ENCODE measurements at places on chromosomes 7 and 10.

DNA sequence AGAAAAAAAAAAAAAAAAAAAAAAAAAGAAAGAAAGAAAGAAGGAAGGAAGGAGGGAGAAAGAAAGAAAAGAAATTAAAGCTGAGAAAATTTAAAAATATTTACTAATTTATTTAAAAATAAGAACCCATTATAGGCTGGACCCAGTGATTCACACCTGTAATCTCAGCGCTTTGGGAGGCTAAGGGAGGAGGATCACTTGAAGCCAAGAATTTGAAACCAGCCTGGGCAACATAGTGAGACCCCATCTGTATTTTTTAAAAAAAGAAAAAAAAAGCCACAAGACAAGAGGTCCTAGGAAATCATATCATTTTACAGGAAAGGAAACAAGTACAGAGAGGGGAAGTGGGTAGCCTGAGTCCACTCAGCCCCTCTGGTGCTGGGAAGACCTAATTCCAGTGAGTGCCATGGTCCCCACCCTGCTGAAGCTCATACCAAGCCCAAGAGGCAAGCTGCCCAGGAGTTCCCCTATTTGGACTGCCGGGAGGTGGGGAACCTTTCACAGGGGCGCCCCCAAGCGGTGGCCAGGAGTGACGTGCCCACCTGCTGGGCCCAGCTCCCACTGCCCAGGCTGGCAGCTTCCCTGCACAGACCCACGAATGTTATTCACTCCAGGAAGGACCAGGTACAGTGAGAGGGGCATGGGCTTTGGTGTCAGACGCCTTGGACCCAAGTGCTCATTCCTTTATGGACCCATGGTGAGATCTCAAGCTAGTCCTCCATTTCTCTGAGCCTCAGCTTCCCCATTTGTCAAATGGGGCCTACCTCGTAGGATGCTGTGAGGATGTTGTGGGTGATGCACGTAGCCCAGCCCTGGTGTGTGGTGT, 133.6 kb downstream of the ZMIZ1 start:
- DNase-seq, result no peak

DNA sequence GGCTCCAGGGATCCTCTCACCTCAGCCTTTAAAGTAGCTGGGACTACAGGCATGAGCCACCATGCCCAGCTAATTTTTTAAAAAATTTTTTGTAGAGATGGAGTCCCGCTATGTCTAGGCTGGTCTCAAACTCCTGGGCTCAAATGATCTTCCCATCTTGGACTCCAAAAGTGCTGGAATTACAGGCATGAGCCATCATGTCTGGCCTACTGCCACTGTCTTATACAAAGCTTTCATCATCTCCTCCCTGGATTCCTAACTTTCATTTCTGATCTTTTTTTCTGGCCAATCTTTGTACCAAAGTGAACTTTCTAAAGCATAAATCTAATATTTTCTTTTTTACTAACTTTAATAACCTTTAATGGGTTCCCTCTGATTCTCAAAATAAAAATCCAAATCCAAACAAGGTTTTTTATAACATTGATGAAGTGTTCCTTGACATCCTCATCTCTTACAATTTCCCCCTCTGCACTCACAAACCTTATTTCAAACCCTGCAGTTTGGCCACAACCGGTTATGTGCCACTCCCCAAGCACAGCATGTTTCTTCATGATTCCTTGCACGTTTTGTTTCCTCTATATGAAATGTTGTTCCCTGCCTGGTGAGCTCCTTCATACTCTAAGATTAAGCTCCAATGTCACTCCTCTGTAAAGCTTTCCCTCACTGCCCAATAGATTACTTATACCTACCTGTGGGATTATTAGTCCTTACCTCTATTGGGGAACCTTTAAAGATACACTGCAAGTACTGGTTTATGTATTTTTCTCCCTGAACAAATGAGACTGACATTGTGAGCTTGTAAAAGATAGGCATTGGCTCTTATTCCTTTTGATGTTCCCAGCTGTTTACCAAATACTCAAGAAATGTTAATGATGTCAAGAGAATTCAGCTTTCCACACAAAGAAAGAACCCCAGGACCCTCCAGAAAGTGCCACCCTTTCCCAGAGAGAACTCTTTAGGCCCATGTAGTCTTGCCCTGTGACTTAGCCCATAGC, 101.7 kb downstream of the HOXA1 start:
- no peak for DNase-seq

GRCh38 chr10:70884741-70885140, 3.6 kb downstream of the PCBD1 start:
- no peak for DNase-seq

DNA sequence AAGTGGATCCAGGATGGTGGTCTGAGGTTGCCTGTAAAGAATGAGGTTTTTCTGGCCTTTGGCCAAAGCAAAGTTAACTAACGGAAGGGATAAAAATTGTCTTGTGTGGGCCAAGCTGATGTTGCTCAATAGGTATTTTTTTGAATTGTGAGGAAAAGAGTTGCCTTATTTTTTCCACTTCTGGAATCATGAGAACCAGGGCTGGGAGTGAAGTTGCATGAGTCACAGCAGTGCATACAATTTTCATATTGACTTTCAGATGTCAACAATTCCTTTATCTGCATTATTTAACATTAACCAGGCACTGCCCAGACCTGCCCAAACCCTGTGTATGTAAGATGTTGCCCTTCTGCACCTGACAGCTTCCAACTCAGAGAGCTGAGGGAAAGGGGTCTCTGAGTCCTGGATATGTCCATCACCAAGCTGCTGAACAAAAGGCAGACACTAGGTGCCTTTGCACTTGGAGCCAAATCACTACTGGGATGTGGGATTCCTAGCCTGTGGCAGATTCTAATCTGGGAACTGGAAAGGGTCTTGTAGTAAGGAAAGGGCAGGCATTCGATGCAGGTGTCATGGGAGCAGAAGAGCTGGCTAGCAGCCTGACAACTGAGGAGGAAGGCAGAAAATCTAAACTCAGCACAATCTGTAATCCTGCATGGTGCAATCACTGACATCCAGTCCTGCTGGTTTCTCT, 52.3 kb upstream of the SLC35B4 start:
- DNase-seq, result no peak

GRCh38 chr10:60375293-60376004, 14.2 kb downstream of the ANK3 start:
- DNase-seq, result no peak

DNA sequence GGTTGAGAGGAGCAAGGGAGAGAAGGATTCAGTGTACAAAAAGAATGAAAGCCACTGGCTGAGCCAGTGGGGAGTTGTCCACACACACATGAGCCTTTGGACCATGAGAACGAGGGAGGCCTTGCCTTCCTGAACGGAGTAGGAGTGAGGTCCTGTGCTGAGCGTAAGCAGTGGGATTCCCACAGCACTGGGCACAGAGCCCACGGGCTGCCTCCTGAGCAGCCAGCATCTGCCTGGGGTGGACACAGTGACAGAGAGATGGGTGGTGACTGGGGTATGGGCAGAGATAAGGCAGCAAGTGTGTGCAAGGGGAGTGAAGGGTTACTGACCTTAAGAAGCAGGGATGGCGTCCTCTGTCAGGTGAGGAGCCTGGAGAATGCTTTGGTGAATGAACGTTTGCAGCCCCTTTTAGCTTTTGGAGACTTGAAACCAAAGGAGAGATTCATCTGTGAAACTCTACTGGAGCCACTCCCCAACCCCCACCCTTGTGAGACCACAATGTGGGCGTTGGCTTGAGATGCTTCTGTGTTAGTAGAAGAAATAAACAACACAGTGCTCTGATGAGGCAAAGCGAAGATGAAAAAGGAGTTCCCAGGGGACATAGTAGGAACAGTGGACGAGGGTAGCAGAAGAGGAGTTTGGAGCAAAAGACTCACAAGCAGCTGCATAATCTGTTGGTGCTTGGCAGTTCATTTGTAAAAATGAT, 56.5 kb downstream of the FIGNL1 start:
- no peak for DNase-seq

- no peak for DNase-seq
These were observed 361.8 kb downstream of the MAGI2 start for GRCh38 chr7:79091661-79092060.

GRCh38 chr7:154530136-154530535, 472.8 kb downstream of the PAXIP1 start:
- DNase-seq, result no peak

DNA sequence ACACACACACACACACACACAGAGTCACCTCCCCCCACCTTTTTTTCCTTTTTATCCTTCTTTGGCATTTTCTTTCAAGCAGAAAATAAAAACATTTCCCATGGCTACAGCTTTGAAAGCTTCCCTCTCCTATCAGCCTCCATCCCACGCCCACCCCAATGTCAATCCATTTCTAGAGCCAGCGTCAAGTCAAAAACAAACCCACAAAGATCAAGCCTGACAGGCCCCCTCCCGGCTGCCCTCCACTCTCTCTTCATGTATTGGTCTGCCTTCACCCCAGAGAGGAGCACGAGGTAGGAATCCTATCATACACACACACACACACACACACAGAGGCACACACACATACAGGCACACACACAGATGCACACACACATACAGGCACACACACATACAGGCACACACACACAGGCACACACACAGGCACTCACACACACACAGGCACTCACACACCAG, 8.0 kb upstream of the TNRC18 start:
- no peak for DNase-seq

DNA sequence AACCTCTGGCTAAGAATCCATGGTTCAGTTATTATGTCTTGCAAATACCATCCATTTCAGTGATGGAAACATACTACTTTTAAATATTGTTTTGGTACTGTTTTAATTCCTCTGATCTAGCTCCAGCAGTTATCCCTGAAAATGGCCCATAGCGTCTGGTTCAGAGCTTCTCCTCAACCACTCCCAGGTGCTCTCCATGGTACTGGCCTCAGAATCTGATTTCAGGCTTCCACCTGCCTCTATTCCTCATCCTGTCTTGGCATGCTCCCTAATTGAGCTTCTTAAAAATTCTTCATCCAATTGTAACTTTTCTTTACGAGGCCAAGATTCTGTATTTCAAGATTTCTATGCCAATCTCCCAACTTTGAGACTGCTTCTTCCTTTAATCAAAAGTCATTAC, 236.3 kb downstream of the HTR7 start:
- no peak for DNase-seq

- DNase-seq, result no peak
These were observed 45.1 kb upstream of the CTBP2 start for GRCh38 chr10:125205431-125205830.

DNA sequence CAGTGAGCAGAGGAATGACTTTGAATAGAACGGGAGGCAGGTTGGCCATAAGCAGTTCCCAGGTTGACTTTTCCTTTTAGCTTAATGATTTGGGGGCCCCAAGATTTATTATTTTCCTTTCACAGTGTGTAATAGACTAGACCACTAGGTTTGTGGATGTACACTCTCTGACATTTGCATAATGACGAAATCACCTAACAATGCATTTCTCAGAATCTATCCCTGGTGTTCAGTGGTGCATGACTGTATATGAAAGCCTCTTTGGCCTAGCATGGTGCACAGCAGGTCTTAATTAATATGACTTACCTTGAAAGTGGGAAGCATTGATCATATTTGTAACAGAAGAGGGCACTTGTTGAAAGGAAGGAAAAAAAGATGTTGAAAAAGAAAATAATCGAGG, 761.9 kb downstream of the TYW1 start:
- no peak for DNase-seq

DNA sequence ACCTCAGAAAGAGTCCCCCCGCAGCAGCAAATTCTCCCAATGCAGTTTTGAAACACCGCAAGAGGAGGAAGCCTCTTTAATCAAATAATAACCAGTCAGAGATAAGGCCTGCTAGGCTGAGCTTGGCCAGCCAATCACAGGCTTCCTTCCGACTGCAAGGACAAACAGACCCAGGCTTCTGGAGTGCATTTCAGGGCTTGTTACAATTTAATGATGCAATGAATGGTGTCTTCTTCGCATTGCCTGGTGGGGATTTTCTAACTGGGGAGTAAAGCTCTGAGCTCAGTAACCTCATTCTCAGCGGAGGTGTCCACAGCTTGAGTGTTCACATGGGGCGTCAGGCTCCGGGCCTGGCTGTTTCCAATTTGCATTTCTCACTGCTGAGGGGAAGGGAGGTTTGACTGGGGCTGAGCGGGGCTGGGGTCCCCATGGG, 31.8 kb upstream of the GPAM start:
- peak; percentile 69 for DNase-seq

- no peak for DNase-seq
These were observed 22.2 kb downstream of the FAM20C start for GRCh38 chr7:214410-215212.

- DNase-seq, result no peak
These were observed 11.4 kb upstream of the PAX4 start for GRCh38 chr7:127629268-127629854.

DNA sequence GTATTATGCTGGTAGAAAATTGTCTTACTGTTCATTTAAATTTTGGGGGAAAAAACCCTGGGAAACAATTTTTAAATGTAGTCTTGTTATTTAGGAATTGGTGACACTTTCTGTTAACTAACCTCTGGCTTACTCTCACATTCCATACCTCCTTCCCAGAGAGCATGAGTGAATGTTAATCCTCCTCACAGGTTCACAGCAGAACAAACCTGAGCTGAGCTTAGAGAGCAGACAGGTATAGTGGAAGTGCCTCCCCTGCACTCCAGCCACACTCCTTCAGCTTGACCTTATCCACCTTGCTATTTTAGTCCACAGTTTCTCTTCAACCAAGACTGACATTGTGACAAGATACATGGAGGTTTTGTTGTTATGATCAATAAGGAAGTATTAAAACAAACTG, 235.9 kb downstream of the FOXP2 start:
- no peak for DNase-seq

DNA sequence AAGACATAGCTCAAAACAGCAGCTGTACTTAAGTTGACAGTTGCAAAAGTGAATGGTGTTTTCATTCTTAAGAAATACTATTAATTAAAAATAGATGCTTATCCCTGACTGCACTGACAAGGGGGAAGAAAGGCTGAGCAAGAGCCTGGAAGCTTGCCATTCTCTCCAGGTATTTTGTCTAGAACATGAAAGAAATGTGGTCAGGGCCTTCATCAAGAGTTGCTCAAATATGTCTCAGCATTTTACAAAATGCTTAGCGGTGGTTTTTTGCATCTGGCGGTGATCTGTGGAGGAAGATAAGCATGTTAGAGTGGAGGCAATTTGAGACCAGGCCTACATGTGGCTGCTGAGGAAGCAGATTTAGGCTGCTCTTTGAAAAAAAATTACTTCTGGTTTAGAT, 46.4 kb upstream of the CC2D2B start:
- DNase-seq, result no peak

Data from vagina (tissue), 2 donors.